Sigmoid colon (tissue), 7 donors: ENCODE measurements at places on chromosomes 7 and 10. TPM values are rescaled to one million over a fixed set of nuclear protein-coding genes. Genes with fewer than 3 reads are reported as not detected.
A peak's percentile ranks its signal among the peaks of the same experiment; 100 is the strongest.

DNA sequence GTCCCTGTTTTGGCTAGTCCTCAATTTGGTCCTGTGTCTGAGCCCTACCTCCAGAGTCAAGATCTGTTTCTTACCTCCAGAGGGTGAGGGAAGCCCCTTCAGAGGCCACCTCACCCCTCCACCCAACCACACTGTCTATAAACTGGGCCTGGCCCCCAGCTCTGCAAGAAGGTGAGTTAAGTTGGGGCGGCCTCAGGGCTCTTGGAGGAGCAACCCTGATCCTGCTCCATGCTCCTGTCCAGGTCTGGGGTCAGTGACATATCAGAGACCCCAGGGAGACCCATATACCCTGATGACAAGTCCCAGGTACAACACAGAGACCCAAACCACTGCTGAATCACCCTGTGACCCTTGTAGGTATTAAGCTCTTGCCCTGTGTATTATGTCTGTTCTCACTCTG lies 69.5 kb downstream of the MYL10 start:
- H3K27me3 ChIP-seq, result peaks cover 26% of the 10 kb centered on the region
- H3K36me3 ChIP-seq, result no peaks in the 10 kb centered on the region
- no peak overlapping the region for H3K27ac ChIP-seq
- H3K4me1 ChIP-seq, result no peaks in the 10 kb centered on the region
- DNase-seq, result peak; percentile 30
- no peak overlapping the region for H3K4me3 ChIP-seq

- no peak overlapping the region for H3K27ac ChIP-seq
- no peak overlapping the region for H3K4me3 ChIP-seq
- H3K4me1 ChIP-seq, result peaks cover 17% of the 10 kb centered on the region
- DNase-seq, result no peak
Observed at GRCh38 chr10:34193931-34194626, 621.0 kb downstream of the PARD3 start.

Gene PAPOLB
- 0.27 TPM for total RNA-seq

DNA sequence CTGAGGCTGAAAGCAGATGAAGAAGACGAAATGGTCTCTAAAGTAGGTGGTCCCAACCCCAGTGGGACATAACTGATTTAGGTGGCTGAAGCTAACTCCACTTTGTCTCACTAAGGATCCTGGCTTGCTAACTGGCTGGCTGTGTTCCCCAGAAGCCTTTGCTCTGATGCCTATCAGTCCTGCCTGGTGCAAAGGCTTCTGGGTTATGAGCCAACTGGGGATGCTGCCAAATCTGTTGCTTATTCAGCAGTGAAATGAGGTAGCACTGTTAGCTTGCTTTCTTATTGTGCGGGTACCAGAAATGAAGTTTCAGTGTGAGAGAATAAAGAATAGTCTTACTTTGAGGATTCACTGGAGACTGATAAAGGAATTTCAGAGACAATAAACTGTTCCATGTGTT lies 18.1 kb downstream of the PRKG1 start:
- H3K4me1 ChIP-seq, result peaks cover 43% of the 10 kb centered on the region
- peak overlapping the region; percentile 43 for H3K27ac ChIP-seq
- no peaks in the 10 kb centered on the region for H3K36me3 ChIP-seq
- DNase-seq, result peak; percentile 94
- H3K4me3 ChIP-seq, result no peak overlapping the region
- H3K27me3 ChIP-seq, result no peaks in the 10 kb centered on the region

Gene CLDN15
- total RNA-seq, result 4.9 TPM
